ENCODE measurements at places on chromosomes 3 and 15. TPM values are rescaled to one million over a fixed set of nuclear protein-coding genes. Genes with fewer than 3 reads are reported as not detected.

Gene QTRT2
- total RNA-seq: 20.0 TPM

Gene MED12L
- total RNA-seq: 0.45 TPM

Gene CCDC39
- total RNA-seq: not detected

Gene SV2B
- total RNA-seq: 0.12 TPM

Gene CYP8B1
- not detected for total RNA-seq

Gene CCR8
- total RNA-seq: not detected

Gene TMEM45A
- 2.2 TPM for total RNA-seq

Gene CLEC3B
- total RNA-seq: 0.13 TPM

Gene ATP13A5
- total RNA-seq: not detected

Gene ACAP2
- 7.0 TPM for total RNA-seq

Gene ADAMTS9
- 0.65 TPM for total RNA-seq

Gene HDGFL3
- total RNA-seq: 54.6 TPM

Gene AADACL2
- total RNA-seq: not detected

Gene TMCO5A
- not detected for total RNA-seq

Gene CDC25A
- 9.4 TPM for total RNA-seq

Gene CYP11A1
- 0.08 TPM for total RNA-seq

Gene CCR3
- total RNA-seq: not detected
